Renal cortex interstitium (tissue), 15 donors: ENCODE measurements at places on chromosomes 6 and 20.

DNA sequence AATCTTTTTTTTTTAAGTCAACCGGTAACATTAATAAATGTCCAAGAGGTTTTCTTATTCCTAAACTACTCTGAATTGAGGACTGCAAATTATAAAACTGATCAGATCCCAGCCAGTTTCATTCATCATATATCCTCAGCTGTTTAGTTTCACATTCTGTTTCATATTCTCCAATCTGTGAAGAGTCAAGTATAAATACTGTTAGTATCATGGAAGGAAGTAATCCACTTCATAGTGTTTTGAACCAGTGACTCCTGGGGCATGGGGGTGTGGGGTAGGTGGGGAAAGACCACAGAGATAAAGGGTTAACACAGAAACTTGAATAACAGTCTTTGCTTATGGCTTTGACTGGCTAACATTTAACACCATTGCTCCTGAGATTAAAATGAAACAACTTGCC, 69.9 kb downstream of the FYN start:
- no peak for DNase-seq

DNA sequence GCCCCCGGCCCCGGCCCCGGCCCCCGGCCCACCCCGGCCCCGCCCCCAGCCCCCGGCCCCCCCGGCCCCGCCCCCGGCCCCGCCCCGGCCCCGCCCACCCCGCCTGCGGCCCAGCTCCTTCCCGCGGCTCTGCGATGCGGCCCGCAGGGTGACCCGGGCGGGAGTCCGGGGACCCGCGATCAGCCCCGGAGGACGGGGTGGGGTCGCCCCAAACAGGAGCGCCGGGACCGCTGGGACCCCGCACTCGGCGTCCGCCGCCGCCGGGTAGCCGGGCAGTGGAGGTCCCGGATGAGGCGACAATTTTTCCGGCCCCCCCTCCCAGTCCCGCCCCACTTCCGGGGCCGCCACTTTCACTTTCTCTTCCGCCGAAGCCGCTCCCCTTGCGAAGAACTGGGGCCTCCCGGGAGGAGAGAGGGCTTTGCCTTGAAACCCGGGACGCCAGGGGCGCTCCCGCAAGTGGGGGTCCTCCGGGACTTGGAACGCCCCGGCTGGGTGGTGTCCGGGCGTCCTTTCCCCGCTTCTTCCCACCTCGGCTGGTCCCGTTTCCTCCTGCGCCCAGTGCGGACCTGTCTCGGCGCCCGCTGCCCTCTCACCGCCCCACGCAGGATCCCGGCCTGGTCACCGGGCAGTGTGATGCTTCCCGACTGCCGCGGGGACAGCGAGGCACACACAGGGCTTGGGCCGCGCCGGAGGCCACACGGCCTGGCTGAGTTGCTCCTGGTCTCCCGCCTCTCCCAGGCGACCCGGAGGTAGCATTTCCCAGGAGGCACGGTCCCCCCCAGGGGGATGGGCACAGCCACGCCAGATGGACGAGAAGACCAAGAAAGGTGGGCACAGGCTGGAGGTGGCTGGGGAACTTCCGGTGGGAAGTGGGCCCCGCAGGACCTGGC, at the start of gene RBCK1:
Gene RBCK1, plus strand, starts transcription at position 347 of the 890 bp plus-strand sequence. Its CDS starts 459 bp downstream, at position 806.
- peak; percentile 84 for DNase-seq

DNA sequence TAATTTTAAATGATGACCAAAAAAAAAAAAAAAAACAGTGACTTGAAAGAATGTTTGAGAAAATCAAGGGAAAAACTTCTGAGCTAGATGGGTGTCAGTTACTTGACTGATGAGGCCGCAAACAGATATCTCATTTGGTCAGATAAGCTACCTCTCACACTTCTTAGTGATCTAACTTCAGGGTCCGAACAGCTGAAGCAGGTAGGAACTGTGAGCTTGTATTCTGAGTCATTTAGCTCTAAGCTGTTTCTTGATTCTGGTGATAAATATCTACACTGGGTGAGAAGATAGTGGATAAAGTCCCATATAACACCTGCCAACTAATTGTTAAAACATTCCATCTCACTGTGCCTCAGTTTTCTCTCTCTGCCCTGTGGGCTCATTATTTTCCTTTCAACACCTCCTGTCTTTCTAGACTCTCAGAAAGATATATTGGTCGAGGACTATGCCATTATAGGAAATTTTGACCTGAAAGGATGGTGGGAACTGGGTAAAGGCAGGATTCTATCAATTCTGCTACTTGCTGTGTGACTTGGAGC, 7.7 kb downstream of the KIF3B start:
- DNase-seq = no peak

- DNase-seq = peak; percentile 88
These were observed 33.0 kb downstream of the METTL24 start for GRCh38 chr6:110325197-110325596.

DNA sequence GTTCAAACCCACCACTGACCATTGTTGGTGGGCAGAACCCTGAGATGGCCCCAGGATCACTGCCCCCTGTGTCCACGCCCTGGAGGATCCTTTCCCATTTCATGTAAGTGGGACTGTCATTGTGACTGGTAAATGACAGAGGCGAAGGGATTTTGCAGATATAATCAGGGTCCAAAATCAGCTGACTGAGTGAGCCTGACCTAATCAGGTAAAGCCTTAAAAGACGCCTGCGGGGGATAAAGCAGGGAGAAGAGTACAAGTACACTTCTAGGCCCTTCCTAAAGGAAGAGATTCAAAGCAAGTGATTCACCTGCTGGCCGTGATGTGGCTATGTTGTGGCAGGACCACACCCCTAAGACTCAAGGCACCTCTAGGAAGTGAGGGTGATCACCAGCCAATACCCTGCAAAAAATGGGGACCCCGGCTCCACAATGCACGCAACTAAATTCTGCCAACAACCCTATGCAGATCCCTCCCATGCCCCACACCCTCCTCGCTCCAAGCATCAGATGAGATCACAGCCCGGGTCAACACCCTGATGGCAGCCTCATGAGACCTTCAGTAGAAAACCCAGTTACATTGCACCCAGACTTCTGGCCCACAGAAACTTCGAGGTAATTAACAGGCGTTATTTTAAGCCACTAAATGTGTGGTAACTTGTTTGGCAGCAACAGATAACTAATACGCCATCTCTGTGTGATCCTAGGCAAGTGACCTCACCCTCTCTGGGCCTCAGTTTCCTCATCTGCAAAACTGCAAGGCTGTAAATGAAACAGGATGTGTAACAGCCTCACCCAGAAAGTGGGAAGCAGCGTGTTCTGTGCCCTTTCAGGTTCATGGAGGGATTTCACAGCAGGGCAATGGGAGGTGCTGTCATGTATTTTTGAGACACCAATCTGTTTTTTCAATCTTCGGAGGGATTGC, 11.3 kb downstream of the PREX1 start:
- DNase-seq = no peak

GRCh38 chr6:120147071-120147871, 797.7 kb upstream of the MAN1A1 start:
- no peak for DNase-seq

DNA sequence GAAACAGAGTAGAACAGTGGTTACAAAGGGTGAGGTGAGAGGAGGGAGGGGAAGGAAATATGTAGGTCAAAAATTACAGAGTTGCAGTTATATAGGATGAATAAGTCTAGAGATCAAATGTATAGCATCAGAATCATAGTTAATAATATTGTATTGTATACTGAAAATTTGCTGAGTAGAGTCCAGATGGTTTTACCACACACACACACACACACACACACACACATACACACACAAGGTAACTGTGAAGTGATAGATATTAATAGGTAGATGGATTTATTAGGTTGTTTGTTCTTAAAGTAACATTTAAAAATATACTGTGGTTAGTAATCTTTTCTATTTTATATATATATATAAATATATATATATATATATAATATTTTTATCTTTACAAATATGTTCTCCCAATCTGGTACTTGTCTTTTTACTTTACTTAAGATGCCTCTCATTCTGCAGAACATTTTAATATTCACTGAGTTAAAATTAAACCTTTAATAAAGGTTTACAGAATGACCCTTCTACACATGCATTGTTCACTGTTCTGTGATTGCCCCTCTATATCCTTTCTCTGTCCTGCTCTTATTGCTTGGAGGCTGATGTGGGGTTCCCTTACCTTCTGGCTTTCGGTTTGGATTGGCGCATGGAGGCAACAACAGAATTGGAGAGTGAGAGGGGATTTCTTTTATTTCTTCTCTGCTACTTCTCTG, 408 bp downstream of the PTCHD4 start:
- no peak for DNase-seq

DNA sequence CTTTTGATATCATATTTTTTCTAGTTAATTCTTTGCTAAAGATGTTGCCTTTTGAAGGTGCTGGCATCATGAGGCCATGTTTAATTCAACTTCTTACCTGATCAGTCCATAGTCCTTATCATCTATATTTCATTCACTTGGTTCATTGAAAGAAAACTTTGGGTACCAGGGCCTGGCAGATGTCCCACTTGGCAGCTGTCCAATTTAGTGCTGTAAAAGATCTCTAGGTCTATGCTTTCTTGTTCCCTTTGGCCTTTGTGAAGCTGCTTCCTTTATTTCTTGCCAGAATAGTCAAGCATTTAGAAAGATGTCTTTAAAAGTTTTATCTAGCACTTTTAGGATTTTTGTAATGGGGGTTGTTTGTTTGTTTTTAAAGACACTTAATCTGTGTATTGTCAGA, 61.7 kb upstream of the EYA4 start:
- no peak for DNase-seq

DNA sequence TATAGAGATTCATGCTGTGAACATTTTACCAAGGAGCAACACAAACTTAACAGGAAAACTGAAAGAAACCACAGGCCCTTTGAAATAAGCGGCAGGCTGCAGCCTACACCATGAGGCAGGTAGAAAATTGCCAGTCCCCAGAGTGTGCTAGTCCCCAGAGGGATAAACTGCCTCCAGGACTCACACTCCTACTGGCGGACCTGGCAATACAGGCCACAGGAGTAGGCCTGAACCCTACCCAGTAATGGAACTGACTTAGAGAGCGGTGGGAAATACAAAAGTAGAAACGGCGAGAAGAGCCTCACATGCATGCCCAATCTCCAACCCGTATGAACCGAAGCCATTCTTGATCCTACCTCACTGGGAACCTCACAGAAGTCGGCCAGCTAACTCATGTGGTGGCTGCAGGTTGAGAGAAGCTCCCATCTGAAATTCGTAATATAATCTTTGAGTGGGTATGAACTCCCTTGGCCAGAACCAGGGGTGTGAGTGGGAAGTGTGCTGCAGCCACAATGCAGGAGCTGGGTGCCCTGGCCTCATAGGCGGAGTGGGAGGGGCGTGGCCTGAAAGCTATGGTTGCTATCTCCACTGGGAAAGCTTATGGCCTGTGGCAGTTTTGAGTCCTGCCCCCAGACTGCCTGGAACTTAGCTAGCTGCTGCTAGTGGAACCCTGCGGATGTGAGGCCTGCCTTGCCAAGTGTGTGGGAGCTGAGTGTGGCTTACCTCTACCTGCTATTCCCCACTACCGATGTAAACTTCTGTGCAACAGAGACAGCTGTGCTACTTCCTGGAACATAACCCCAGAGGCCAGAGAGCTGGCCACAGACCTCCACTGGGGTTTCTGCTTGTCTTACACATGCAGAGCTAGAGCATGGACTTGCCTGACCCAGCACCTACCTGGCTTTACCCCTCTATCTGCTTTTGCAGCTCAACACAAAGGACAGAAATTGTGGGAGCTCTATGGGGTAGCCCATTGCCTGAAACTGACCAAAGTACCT, 146.5 kb upstream of the COL21A1 start:
- no peak for DNase-seq

GRCh38 chr20:6506906-6507305, 260.6 kb upstream of the BMP2 start:
- DNase-seq = no peak

DNA sequence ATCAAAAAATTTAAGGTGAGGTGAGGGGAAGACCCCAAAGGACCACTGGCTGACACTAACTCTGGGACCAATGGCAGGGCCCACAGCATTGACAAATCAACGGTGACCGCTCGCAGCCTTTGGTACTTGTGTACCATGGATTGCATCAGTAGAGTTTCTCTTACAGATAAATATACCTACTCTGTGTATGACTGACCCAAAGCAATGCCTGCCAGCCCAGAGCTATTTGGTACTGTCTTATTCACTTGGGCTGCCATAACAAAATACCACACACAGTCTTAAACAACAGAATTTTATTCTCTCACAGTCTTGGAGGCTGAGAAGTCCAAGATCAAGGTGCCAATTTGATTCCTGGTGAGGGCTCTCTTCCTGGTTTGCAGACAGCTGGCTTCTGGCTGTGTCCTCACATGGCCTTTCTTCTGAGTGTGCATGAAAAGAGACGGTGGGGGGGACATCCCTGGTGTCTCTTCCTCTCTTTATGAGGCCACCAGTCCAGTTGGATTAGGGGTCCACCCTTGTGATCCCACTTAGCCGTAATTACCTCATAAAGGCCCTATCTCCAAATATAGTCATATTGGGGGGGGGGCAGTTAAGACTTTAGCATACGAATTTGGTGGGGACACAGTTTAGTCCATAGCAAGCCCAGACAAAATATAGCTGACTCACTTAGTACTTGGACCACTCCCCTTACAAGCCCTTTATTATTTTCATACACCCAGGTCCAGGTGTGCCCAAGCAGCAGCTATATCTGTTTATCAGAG, 336.3 kb downstream of the CD83 start:
- no peak for DNase-seq

DNA sequence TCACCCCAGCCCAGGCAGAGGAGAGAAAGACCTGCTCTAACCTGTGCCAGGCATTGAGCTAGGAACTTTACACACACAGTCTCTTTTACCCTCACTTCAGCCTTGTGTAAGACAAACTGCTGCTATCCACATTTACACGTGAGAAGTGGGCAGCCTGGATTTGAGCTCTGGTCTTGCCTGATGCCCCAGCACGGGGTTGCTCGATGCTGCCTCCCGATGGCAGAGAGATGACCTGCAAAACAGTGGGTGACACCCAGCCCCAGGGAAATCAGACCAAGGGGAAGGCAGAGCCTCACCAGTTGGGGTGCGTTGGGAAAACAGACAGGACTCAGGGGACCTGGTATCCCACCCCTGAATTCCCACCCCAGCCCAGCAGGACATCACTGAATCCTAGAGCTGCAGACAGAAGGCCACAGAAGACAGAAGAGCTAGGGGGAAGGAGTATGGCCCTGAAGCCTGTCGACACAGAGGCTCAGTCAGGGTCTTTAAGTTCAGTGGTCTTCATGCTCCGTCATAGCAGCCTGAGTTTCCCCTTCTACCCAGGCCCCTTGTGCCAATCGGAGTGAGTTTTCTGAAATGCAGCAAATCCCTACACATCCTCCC, 990 bp downstream of the BPI start:
- DNase-seq = no peak
